ENCODE measurements at places on chromosomes 16 and 17. TPM values are rescaled to one million over a fixed set of nuclear protein-coding genes. Genes with fewer than 3 reads are reported as not detected.

- DNase-seq = no peak
Measured at GRCh38 chr17:33667052-33667509, 374.0 kb upstream of the ASIC2 start.

- no peak for DNase-seq
Measured at GRCh38 chr17:1785930-1786329, 24.1 kb downstream of the SERPINF1 start.

GRCh38 chr16:73074382-73074781 is 26.5 kb upstream of the ZFHX3 start:
- DNase-seq = no peak

Gene BCL6B
- total RNA-seq = 2.5 TPM

Gene SRCIN1
- total RNA-seq = 2.7 TPM

DNA sequence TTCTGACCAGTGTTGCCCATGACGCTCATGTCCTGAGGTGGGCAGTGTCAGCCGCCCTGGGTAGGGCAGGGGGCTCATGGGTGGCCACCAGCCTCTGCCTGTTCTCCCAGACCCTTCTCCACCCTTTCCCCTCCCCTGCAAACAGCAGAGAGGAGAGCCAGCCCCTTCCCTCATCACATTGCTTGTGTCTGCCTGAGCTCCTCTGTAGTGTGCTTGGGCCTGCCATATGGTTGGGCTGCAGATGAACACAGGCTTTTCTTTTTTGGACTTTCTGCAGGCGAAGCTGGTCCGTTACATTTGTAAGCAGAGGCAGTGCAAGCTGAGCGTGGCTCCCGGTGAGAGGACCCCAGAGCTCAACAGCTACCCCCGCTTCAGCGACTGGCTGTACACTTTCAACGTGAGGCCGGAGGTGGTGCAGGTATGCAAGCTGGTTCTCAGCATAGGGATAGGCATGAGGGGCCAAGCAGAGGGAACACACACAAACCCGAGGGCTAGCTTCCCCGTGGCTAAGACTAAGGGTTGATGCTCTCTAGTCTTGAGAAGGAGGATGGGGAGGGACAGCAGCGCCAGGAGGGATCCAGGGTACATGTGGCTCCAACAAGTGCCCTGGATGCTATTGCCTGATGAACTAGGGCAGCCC is 80.6 kb upstream of the LGALS9 start:
- no peak for DNase-seq

Gene TNFRSF13B
- total RNA-seq = 0.66 TPM

DNA sequence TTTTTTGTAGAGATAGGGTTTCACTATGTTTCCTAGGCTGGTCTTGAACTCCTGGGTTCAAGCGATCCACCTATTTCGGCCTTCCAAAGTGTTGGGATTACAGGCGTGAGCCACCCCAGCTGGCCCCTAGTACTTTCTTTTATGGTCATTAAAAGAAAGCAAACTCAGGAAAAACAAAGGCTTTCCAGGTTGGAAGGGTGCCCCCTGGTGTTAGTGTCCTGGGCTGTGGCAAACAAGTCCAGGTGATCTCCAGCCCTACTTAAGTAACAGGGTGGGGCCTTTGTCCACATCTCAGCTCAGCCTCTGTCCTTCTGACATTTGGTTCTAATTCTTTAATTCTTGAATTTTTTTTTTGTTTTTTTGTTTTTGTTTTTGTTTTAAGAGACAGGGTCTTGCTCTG is 6.9 kb downstream of the IGFBP4 start:
- DNase-seq = no peak

Gene HS3ST6
- not detected for total RNA-seq

Gene KREMEN2
- total RNA-seq = not detected

Gene SDR42E1
- total RNA-seq = 1.3 TPM

Gene ZNF768
- 49.8 TPM for total RNA-seq

DNA sequence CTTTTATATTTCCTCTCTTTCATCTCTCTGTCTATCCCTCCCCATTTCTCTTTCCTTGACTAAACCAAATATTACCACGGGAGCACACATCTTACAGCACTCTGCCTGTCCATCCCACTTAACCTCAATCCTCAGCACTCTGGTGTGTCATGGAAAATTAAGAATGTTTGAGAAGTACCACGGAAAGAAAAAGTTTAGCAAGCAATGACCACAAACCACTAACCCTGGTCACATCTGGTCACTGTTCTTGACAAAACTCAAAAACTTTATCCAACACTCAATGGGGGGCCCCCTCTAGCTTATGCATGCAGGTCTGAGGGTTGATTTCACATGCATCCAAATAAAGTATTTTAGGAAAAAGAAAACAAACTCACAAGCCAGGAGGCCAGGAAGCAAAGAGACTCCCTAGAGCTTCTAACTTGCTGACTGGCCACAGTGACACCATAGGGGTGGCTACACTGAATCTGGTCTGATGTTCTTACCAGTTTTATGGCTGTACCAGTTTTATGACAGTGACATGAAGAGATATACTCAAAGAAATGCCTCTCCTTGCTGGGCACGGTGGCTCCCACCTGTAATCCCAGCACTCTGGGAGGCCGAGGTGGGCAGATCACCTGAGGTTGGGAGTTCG is 229.2 kb downstream of the STX8 start:
- no peak for DNase-seq

DNA sequence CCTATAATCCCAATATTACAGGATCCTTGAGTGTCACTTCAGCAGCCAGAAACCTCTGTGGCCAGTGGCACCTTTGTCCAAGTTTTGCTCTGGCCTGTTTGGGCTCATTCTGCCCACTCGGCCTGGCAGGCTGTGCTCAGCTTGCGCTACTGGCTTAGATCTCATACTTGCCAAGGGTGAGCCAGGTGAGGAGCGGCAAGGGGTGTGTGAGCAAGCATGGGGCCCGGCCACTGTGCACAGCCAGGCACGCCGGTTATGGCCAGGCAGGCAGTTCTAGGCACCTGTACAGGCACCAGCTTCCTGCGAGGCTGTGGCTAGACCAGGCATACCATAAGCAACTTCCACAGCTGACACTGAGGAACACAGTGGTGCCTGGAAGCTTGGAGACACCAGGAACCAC is 16.9 kb upstream of the USP22 start:
- DNase-seq = no peak

Gene WNT3
- 1.3 TPM for total RNA-seq

GRCh38 chr16:19245326-19245925 is 40.1 kb upstream of the CLEC19A start:
- DNase-seq = no peak

Gene ASGR1
- total RNA-seq = not detected

GRCh38 chr17:66995944-66996343 is 31.4 kb downstream of the CACNG4 start:
- DNase-seq = no peak

Gene IRX3
- total RNA-seq = 1.7 TPM

Gene KLHL10
- total RNA-seq = 3.0 TPM

DNA sequence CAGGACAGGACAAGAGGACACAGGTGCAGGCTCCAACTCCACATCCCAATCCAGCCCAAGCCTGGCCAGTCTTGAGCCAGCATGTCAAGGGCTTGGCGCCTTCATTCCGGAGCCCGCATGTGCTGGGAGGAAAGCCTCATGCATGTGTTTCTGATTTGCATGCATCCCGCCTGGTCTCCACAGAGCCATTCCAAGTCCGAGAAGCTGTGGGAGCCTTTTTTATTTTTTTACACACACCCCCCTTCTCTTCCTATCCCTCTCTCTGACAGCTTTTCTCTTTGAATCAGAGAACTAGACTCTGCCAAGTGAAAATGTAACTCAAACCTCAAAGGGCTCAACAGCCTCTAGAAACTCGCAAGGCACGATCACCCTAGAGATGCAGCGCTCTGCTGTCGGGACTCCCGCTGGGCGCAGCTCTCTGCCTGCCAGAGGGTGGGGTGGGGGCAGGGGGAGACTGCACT is 45.1 kb downstream of the NOG start:
- no peak for DNase-seq

Gene MT3
- total RNA-seq = 12.5 TPM

GRCh38 chr17:48723423-48724250 is 652 bp downstream of the PRAC2 start:
- no peak for DNase-seq

Gene CNTNAP1
- total RNA-seq = 7.0 TPM

Gene CWC25
- 27.8 TPM for total RNA-seq

DNA sequence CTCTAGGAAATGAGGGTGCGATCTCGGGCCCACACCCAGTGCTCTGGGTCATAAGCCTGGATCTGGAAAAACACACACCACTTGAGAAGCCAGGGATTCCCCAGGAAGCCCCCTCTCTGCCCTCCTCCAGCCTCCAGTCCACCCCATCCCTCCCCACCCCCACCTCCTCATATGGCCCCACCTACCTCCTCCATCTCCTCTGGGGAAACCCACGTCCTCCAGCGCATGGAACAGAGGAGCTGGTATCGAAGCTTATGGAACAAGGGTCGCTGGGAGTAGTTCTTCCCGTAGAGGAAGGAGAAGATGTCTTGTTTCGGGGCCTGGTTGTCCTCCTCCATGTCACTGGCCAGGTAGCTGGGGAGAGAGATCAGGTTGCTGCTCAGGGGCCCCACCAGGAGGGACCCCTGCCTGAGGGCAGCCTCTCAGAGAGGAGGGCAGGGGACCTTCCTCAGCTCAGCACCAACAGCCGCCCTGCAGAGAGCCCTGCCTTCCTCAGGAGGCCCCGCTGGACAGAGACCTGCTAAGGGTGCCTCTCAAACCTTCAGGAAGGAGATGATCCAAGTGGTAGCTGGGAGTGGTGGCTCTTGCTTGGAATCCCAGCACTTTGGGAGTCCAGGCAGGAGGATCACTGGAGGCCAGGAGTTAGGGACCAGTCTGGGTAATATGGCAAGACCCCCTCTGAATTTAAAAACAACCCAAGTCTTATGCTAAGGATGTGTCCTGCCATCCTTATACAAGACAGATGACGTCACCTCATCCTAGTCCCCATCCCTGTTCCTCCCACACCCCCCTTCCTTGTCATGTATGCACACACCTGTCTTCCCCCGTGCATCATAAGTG is 5.0 kb downstream of the SPDYE4 start:
- peak; percentile 64 for DNase-seq

- no peak for DNase-seq
Measured at GRCh38 chr17:75078284-75079022, 9.3 kb upstream of the SLC16A5 start.

DNA sequence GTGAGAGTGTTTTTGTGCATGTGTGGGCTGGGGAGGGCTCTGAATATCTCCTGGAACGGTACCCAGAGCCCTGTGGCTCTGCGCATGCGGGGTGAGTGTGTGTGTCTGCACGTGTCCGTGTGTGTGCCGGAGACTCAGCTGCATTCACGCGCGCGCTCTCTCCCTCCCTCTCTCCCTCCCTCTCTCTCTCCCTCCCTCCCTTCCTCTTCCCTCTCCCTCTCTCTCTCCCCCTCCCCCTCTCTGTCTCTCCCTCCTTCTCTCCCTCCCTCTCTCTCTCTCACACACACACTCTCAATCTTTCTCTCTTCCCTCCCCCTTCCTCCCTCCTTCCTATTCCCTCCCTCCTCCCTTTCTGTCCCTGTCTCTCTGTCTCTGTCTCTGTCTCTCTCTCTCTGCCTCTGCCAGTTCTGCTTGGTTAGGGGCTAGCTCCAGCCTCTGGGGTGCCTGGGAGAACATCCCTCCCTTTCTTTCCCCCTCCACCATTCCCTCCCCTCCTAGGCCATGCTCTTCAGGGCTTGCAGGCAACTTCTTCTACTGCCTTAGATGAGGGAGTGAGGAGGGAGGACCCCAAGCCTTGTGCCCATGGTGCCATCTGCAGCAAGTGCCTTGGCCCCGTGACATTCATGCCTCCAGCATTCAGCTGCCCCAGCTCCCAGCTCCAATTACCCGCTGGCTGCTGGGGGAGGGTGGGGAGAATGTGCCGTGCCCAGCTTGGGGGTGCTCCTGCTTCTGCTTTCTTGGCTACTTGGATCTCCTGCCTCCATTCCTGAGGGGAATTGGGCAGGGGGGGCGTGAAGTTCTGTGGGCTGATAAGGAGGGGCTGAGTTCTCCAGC is 6.4 kb downstream of the THRA start:
- peak; percentile 96 for DNase-seq

- no peak for DNase-seq
Measured at GRCh38 chr17:48523010-48523409, 7.8 kb downstream of the HOXB1 start.

Gene UMOD
- not detected for total RNA-seq

Gene DHRS13
- 14.2 TPM for total RNA-seq

DNA sequence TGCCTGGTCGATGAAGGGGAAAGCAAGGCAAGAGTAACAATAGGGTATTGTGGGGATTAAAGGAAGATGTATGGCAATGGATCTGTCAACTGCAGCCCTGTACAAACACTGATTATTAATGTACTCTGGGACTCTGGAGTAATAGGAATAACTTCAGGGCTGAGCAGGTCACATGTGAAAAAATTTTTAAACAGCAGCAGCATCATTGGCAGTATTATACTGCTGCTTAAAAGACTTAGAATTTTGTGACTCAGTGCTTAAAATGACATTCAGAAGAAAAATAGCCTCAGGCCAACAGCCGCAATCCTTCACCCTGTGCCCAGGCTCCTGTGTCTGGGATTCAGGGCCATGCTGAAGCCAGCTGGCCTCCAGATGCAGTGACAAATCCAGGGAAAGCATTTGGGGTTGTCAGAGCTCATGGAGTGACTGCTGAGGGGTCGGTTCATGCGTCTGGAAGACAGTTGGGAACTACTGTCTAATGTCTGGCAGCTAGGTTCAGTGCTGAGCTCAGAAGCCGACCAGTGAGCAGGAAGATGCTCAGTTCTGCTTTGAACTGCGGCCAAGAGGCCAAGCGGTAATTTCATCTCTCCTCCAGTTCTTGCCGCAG is 22.2 kb downstream of the TEX2 start:
- DNase-seq = no peak

DNA sequence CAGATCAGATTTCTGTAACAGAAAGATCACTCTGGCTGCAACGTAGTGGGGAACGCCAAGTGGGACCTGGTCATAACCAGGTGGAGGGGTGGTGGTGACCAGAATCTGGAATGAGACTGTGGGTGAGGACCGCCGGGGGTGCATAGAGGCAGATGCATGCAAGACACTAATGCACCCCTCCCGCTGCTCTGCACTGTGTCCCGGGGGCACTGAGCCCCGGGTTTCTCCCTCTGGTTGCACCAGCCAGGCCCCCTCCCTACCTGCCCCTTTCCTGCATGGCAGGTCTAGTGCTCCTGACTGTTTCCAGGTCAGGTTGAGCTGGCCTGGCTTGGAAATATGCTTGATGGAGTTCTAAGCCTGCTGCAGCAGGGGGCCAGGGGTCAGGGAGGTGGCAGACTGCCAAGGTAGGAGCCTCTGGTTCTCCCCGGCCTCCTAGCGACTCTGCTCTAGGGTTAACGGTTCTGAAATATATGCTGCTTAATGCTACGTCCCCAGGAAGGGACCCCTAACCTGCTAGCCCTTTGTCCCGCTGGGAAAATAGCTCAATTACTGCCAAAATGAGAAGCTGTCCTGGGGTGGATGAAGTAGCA is 94.3 kb downstream of the SDK2 start:
- DNase-seq = no peak

- DNase-seq = no peak
Measured at GRCh38 chr17:31558748-31559583, 167.5 kb downstream of the RAB11FIP4 start.

Gene HOXB9
- not detected for total RNA-seq
